Amniotic stem cell (primary cell): ENCODE measurements at places on chromosomes 5 and 9.

DNA sequence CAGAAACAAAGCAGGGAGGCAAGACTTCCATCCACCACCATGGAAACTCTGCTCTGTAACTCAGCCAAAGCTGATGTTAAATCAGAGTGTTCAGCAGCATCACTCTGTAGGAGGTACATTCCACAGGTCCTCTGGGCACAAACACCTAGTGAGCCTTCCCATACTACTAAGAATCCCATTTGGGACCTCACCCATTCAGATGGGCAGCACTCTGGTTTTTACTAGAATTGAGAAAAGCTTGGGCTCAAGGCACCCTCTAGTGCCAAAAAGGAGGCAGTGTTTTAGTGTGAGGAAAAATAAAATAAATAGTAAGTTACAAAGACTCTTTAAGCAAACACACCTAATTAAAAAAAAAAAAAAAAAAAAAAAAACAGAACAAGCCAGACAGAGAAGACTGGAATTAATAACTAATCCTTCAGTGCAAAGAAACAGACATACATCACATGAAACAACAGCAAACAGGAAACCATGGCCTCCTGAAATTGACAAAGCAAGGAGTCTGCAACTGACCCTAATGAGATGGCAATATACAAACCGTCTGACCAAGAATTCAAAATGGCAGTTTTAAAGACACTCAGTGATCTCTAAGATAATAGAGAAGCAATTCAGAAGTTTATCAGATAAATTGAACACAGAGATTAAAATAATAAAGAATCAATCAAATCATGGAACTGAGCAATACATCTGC lies 159.5 kb downstream of the GNA14 start:
- DNase-seq = no peak

DNA sequence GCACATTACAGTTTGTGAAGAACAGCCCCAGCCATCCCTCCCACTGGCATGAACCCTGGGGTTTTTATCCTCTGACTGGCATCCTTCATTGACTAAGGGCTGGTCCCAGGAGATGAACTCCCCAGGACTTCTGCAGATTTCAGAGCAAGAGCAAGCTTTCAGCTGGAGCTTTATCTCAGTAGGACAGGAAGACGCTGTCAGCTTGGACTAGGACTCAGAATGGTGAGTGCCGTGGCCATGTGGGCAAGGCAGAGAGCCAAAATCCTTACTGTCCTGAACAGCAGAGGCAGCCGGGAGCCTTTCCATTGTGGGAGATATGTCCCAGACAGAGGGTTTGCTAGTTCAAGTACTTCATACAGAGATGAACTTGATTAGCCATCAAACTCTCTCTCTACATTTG lies 3.2 kb upstream of the ACOT12 start:
- DNase-seq = no peak

DNA sequence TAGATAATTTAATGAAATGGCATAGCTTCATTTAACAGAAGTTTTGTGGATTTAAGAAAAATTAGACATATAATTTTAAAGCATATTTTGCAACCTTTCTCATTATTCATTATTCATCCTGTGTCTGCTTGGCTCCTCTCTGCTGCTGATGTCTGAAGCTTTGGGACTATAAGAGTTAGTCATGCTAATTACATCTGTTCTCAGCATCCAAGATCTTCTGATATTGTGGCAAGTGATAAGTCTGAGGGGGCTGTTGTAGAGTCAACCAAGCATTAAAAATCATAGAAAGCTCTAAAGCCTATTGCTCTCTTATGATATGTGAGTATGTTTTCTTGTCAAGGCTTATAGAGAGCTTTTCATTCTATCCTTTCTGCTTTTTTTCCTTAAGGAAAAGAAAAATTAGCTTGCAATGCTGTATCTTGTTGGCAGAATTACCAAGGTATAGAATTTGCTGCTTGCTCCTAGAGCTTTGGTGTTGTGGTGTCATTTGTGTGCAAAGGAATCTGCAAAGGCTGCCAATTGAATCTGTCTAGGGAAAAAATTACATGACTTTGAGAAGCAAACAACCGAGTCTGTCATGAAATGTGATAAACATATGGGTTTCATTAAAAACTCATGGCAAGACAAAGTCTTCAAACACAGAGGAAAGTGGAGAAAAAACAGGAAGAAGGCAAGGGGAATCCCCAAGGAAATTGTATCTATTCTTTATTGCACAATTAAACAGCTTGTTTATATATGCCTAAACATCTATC lies 156.1 kb upstream of the DAB2 start:
- DNase-seq = peak; percentile 50

- DNase-seq = no peak
These were observed 79.6 kb downstream of the CYFIP2 start for GRCh38 chr5:157345485-157345884.

DNA sequence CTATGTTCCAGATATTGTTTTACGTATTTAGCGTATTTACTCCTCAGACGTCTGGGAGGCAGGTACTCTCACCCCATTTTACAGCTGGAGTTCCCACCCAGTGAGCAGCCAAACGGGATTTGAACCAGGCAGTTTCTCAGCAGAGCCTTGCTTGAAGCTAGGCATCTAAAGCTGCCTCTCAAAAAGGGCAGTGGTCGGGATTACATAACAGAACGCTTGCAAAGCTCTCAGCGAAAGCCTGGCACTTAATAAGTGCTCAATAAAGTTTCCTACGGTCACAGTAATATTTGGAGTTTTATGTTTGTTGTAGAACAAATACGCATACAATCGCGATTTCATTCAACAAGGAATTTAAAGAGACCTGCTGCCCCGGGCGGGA lies 286 bp upstream of the BSPRY start:
- DNase-seq = no peak

- DNase-seq = no peak
These were observed 25.9 kb upstream of the ECM2 start for GRCh38 chr9:92561374-92562330.

- DNase-seq = no peak
These were observed 221.9 kb downstream of the TLR4 start for GRCh38 chr9:117926031-117926658.

- peak; percentile 40 for DNase-seq
These were observed 74.2 kb downstream of the NTNG2 start for GRCh38 chr9:132235894-132236661.

- no peak for DNase-seq
These were observed 49.2 kb downstream of the MRPL36 start for GRCh38 chr5:1750469-1750868.

DNA sequence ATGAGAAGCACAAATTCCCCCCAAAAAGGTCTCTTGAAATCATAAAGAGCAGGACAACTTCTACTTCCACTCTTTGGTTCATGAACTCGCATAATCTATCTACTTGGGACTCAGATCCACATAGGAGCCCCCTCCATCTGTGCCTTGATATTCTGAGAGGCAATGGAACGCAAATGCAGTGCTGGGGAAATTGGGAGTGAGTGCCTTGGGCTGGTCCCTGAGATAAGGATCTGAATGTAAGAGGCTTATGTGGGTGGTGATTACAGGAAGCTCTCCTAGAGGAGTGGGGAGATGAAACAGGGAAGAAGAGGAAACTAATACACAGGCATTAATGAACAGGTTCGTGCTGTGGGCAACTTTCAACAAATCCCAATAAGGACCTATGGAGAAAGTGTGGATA lies 285.6 kb downstream of the RASEF start:
- no peak for DNase-seq

DNA sequence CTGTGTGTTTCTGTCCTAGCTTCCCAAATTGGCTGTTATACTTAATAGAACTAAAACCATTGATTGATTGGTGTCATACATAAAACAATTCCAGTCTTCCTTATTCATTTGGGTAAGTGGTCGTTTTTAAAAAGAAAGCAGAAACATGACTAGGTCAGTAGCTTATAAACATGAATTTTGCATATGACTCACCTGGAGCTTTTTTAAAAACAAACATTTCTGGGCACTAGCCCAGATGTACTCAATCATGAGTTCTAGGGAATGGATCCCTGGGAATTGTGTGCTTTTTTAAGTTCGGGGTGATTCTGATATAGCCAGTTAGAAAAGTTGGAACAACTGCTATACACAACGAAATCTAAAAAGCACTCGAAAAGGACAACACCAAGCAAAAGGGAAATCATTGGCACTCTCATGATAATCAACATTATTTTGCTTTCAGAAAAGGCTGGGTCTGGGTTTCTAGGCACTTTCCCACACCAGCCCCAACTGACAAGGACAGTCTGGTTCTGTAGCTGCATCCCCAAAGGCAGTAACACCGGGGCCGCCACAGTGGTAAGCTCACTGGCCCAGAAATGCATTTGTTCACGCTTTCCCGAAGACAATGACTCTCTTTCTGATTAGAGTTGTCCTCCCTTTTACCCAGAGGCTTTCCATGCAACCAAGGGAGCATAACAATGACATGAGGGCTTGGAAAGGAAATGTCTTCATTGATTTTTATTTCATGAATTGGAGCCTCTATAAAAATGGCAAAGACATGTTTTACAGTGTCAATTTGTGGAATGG lies 664.9 kb upstream of the WWC1 start:
- no peak for DNase-seq

DNA sequence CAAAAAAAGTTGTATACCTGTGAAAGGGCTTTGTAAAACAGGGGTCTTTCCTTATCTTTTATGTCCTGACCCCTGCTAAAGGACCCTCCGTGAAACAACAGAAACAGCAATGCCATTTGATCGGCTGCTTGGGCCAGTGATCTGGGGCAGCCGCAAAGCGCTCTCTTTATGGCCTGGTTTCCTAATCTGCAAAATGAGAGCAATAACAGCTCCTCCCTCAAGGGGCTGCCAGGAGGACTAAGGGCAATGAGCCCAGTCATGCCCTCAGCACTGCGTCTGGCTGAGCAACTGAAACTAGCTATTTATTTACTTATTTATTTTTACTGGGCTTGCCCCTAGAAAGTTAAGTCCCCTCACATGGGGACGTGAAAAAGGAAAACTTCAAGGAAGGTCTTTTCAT lies 18.3 kb downstream of the CMBL start:
- DNase-seq = no peak

DNA sequence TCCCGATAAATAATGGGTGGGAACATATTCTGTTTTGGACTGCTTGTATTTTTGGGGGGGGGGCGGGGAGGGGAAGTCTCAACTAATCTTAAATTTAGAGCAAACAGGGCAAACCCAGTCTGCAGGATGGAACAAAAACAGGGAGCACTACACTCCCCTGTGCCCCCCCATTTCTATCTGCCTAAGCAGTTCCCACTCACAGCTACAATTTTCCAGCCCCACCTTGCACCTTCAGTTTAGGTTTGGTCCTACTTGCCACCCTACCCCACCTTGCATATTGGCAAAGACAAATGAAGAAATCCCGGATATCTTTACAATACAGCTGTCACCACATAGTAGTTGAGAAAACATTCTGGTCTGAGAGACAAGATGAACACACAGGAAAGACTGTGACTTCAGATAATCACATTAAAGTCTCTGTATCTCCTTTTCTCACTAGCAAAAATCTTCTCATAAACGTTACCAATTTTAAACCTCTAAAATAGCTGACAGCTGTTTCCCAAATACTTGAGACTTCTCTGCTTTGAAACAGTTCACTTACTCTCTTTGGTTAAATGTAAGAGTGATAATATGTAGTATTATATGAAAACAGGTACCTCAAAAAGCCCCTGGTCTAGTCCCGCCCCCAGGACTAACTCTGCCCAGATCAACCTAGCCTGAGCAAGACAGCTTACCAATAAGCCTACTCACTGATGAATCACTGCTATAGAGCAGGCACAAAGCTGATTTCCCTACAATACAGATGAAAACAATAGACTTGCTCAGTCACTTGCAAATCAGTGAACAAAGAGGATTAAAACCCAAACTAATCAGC lies 5.2 kb upstream of the RAPGEF6 start:
- DNase-seq = no peak

DNA sequence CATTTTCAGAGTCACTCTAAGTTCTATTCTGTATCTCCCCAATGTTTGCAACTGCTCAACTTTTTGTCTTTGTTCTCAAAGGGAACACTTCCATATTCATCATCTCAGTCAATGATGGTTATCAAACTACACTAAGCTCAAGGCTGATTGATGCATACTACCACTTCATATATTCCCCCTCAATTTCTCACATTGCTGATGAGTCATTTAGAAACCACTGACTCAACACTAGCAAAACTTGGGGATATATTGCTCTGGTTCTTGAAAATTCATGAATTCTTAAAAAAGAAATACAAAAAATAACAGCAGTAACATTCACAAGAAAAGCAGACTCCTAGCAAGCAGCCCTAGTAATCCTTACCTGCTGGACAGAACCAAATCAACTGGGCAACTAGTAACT lies 52.2 kb downstream of the ABHD17B start:
- no peak for DNase-seq

- no peak for DNase-seq
These were observed 107.4 kb downstream of the JAKMIP2 start for GRCh38 chr5:147675168-147675567.

DNA sequence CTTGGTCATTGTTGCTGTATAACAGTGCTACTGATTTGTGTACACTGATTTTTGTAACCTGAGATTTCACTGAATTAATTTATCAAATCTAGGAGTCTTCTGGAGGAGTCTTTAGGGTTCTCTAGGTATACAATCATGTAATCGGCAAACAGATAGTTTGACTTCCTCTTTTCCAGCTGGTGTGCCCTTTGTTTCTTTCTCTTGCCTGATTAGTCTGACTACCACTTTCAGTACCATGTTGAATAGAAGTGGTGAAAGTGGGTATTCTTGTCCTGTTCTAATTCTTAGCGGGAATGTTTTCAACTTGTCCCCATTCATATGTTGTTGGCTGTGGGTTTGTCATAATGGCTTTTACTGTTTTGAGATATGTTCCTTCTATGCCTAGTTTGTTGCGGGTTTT lies 24.7 kb upstream of the RANBP6 start:
- DNase-seq = no peak

GRCh38 chr5:11384441-11385250 lies 519.6 kb downstream of the CTNND2 start:
- DNase-seq = no peak

DNA sequence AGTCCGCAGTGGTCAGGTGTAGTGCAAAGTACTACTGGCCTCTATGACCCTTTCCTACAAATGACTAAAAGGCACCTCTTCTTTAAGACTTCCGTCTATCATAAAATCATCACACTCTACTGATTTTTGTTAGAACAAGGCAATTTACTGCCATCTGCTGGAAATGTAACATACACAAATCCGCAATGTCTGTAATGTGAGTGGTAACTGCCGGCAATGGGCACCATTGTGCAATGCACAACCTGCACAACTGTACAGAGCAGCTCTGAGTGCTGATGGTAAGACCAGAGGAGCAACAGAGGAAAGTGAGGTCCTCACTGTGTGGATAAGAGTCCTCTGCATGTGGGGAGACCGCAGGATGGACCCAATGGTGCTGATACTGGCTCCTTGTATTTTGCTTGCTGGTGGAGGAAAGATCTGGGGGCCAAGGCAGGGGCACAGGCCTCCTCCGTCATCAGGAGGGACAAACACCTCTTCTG lies 103.7 kb downstream of the ATPSCKMT start:
- DNase-seq = no peak
